ENCODE measurements at places on chromosomes 1 and 21.

DNA sequence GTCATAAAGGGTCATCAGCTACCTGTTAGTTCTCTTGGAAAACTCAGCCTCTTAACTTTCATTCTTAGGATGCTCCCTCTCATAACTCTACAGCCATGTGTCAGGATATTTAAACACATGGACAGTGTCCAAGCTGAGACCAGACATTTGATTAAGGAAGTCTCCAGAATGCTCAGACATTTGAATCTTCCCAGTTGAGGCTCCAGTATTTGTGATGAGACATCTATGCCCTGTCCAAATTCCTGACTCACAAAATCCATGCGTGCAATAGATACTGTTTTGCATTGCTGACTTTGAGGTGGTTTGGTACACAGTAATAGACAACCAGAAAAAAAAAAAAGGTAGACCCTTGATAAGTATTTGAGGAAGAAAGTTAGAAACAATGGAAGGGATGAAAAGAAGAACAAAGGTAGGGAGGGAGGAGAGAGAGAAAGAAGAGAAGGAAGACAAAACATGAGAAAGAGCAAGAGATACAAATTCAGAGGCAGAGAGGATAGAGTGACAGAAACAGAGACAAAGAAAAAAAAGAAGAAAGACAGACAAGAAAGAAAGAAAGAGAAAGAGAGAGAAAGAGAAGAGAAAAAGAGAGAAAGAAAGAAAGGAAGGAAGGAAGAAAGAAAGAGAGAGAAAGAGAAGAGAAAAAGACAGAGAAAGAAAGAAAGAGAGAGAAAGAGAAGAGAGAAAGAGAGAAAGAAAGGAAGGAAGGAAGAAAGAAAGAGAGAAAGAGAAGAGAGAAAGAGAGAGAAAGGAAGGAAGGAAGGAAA lies 275.5 kb upstream of the PRMT6 start:
- H3K27ac ChIP-seq, result no peak overlapping the region
- no peak for DNase-seq
- H3K27me3 ChIP-seq, result no peaks in the 10 kb centered on the region
- H3K36me3 ChIP-seq, result no peaks in the 10 kb centered on the region
- H3K4me3 ChIP-seq, result no peak overlapping the region

DNA sequence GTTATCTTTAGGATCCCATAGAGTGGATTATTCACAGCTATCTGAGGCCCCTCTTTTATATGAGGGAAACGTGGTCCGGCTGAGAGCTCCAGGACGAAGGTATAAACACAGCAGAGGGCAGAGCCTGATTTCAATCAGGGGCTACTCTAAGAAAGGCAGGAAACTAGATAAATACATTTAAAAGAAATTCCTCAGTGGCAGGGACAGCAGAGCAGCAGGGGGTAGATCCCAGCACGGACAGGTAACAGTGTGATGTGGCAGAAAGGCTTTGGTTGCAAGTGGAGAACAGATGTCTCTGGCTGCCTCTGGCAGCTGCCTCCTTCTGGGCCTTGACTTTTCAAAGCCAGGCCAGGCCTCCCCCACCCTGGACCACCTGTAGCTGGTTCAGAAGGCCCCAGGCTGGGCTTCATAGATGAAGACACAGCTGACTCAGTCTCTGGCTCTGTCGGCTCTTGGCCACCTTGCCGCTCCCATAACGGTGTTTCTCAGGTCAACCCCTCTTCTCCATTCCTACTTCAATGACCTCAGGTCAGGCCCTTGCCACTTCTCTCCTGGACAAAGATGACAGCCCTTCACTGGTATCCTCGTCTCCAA lies 43.8 kb downstream of the FAM78B start:
- no peak overlapping the region for H3K27ac ChIP-seq
- H3K27me3 ChIP-seq, result no peaks in the 10 kb centered on the region
- no peak overlapping the region for H3K4me3 ChIP-seq
- H3K4me1 ChIP-seq, result no peaks in the 10 kb centered on the region
- no peaks in the 10 kb centered on the region for H3K36me3 ChIP-seq
- no peak for DNase-seq

- H3K4me1 ChIP-seq, result peaks cover 14% of the 10 kb centered on the region
- no peaks in the 10 kb centered on the region for H3K36me3 ChIP-seq
- H3K4me3 ChIP-seq, result no peak overlapping the region
- DNase-seq, result no peak
- no peaks in the 10 kb centered on the region for H3K27me3 ChIP-seq
These were observed 5.9 kb upstream of the HES4 start for GRCh38 chr1:1005774-1006304.

- H3K27ac ChIP-seq, result no peak overlapping the region
- H3K36me3 ChIP-seq, result no peaks in the 10 kb centered on the region
- no peak overlapping the region for H3K4me3 ChIP-seq
- H3K27me3 ChIP-seq, result peaks cover 4% of the 10 kb centered on the region
- no peak for DNase-seq
These were observed 13.1 kb upstream of the FCER1A start for GRCh38 chr1:159289060-159289459.

- peaks cover 87% of the 10 kb centered on the region for H3K4me1 ChIP-seq
- peaks cover 3% of the 10 kb centered on the region for H3K36me3 ChIP-seq
- peak; percentile 49 for DNase-seq
- H3K27me3 ChIP-seq, result no peaks in the 10 kb centered on the region
- no peak overlapping the region for H3K4me3 ChIP-seq
These were observed 17.2 kb downstream of the JAK1 start for GRCh38 chr1:64948905-64949833.

- no peaks in the 10 kb centered on the region for H3K27me3 ChIP-seq
- H3K27ac ChIP-seq, result no peak overlapping the region
- H3K36me3 ChIP-seq, result peaks cover 52% of the 10 kb centered on the region
- H3K4me1 ChIP-seq, result peaks cover 43% of the 10 kb centered on the region
These were observed 5.7 kb downstream of the LBR start for GRCh38 chr1:225422031-225422605.

DNA sequence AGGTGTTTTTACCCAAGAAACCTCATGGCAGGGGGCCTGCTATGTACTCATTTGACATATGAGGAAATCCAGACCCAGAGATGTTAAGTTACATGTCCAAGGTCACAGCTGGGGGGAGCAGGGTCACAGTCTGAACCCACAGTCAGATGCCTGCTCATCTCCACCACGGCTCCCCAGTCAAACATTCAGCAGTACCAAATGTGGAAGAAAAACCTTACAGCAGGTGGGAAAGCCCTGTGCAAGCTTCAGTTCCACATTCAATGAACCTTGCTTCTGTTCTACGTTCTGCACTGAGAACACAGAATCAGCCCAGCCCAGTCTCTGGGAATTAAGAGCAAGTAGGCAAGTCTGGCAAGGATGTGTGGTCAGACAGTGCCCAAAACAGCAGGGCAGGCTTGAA lies 35.2 kb downstream of the LRP8 start:
- H3K27me3 ChIP-seq, result no peaks in the 10 kb centered on the region
- no peak overlapping the region for H3K4me3 ChIP-seq
- DNase-seq, result no peak
- no peaks in the 10 kb centered on the region for H3K36me3 ChIP-seq
- H3K27ac ChIP-seq, result no peak overlapping the region

- no peaks in the 10 kb centered on the region for H3K36me3 ChIP-seq
- no peak overlapping the region for H3K4me3 ChIP-seq
- peaks cover 3% of the 10 kb centered on the region for H3K27me3 ChIP-seq
- no peak for DNase-seq
These were observed 199.9 kb upstream of the ZC3H12A start for GRCh38 chr1:37274486-37274885.

- H3K4me1 ChIP-seq, result no peaks in the 10 kb centered on the region
- H3K36me3 ChIP-seq, result no peaks in the 10 kb centered on the region
- no peaks in the 10 kb centered on the region for H3K27me3 ChIP-seq
- DNase-seq, result no peak
These were observed 719.9 kb upstream of the TMPRSS15 start for GRCh38 chr21:19123525-19123924.

- no peaks in the 10 kb centered on the region for H3K4me1 ChIP-seq
- H3K36me3 ChIP-seq, result no peaks in the 10 kb centered on the region
- no peaks in the 10 kb centered on the region for H3K27me3 ChIP-seq
These were observed 424.1 kb downstream of the TTLL7 start for GRCh38 chr1:83574791-83575190.

DNA sequence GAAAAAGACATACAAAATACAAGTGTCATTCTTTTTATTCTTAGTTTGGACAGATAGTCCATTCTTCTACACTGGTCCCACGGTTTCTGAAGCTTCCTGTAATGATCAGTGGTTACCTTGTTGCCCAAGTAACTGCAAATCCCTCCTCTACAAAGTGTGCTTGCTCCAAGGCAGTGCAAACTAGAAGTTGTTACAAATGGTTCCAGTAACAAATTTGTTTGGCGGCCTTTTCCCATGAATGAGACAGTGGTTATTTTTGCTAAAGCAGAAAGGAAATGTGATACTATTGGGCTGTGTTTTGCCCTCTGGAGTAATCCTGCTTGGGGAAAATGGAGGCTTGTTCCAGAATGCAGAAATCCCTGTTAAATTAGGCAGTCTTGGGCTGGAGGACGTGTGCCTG lies 8.9 kb downstream of the BACE2 start:
- no peak overlapping the region for H3K27ac ChIP-seq
- no peaks in the 10 kb centered on the region for H3K4me1 ChIP-seq
- no peaks in the 10 kb centered on the region for H3K36me3 ChIP-seq
- DNase-seq, result no peak
- no peak overlapping the region for H3K4me3 ChIP-seq

GRCh38 chr21:36994501-36995158 lies 11.9 kb upstream of the RIPPLY3 start:
- H3K27ac ChIP-seq, result no peak overlapping the region
- DNase-seq, result no peak
- H3K36me3 ChIP-seq, result no peaks in the 10 kb centered on the region
- H3K4me3 ChIP-seq, result no peak overlapping the region

GRCh38 chr1:158516966-158517365 lies 37.2 kb downstream of the OR6Y1 start:
- peaks cover 27% of the 10 kb centered on the region for H3K27me3 ChIP-seq
- no peak overlapping the region for H3K4me3 ChIP-seq
- H3K36me3 ChIP-seq, result no peaks in the 10 kb centered on the region
- H3K4me1 ChIP-seq, result no peaks in the 10 kb centered on the region
- no peak for DNase-seq
- no peak overlapping the region for H3K27ac ChIP-seq

- no peaks in the 10 kb centered on the region for H3K36me3 ChIP-seq
- H3K4me3 ChIP-seq, result no peak overlapping the region
- H3K4me1 ChIP-seq, result no peaks in the 10 kb centered on the region
- no peak overlapping the region for H3K27ac ChIP-seq
- no peak for DNase-seq
These were observed 272.5 kb upstream of the RUNX1 start for GRCh38 chr21:35321322-35322200.

DNA sequence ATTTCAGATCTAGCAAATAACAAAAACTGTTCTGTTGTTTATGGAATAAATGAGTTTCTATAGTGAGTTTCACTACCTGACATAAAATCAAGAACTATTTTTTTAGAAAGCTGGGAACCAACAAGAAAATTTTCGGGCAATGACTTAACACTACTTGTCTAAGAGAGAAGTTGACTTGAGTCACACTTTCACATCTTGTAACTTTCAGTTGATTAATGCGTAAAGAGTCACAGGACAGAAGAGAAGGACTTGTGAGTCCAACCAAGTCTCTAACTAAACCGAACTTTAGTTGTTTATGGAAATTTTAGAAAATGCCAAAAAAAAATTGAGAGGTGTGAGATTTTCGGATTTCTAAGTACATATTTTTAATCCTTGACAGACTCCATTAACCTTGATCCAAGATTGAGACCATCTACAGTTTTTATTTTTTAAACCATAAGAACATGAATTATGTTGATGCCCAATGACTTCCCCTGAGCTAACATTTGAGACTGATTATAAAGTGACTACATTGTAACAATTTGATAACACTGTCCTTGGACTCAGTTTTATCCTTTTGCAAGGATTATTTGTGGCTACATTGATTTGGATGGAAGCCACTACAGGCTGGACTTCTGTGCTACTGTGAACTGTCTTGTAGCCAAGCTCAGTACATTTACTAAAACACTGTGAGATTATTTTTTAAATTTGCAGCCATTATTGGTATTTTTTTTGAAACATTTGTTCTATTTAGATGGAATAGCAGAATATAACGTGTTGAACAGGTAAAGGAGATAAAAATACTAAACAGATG lies 284.0 kb downstream of the PTPRC start:
- H3K36me3 ChIP-seq, result peaks cover 56% of the 10 kb centered on the region
- no peak overlapping the region for H3K4me3 ChIP-seq
- DNase-seq, result no peak
- no peak overlapping the region for H3K27ac ChIP-seq
- H3K4me1 ChIP-seq, result peaks cover 52% of the 10 kb centered on the region
- H3K27me3 ChIP-seq, result no peaks in the 10 kb centered on the region

DNA sequence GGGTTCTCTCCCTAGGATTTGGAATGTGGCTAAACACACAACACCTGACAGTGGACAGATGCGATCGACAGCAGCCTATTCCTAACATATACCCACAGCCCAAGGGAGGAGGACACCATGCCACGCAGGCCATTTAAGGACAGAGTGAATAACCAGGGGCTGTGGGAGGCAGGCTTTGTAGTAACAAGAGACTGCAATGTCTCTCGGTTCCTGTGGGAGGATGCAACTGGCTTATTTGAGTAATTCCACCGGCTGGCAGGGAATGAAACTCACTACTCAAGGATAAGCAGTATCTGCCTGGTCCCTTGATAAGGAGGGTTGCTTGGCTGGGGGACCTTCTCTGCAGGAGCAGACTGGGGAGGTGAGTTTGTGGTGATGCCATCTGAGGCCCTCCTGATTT lies 109.6 kb downstream of the PCP4 start:
- H3K4me3 ChIP-seq, result no peak overlapping the region
- no peak overlapping the region for H3K27ac ChIP-seq
- no peak for DNase-seq
- no peaks in the 10 kb centered on the region for H3K36me3 ChIP-seq
- no peaks in the 10 kb centered on the region for H3K4me1 ChIP-seq

DNA sequence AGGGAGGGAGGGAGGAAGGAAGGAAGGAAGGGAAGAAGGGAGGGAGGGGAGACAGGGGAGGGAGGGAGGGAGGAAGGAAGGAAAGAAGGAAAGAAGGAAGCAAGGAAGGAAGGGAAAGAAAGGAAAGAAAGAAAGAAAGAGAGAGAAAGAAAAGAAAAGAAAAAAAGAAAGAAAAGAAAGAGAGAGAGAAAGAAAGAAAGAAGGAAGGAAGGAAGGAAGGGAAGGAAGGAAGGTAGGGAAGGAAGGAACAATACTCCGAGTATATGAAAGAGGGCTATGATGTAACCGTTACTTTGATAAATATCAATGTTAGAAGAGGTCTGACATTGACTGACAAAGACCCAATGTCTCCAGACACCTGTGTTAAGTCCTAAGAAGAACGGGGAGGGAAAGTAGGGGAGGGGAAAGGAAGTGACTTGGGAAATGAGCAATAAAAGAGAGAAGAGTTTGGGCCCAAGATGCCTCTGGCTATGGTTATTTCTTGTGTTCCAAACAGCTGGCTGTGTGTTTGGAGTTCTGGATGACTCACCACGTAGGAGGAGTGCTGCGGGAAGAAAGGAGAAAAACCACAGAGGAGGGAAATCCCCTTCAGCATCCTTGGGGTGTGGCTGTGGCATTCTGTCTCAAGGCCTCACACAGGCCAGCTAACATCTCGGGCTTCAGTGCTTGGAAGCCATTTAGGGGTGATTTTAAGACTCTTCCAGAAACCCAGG lies 37.0 kb upstream of the RXRG start:
- H3K4me1 ChIP-seq, result no peaks in the 10 kb centered on the region
- H3K27me3 ChIP-seq, result no peaks in the 10 kb centered on the region
- H3K27ac ChIP-seq, result no peak overlapping the region
- H3K36me3 ChIP-seq, result no peaks in the 10 kb centered on the region

Data from A673 (cell line).